Suprapubic skin (tissue), 4 donors: ENCODE measurements at places on chromosomes 13 and 19.

DNA sequence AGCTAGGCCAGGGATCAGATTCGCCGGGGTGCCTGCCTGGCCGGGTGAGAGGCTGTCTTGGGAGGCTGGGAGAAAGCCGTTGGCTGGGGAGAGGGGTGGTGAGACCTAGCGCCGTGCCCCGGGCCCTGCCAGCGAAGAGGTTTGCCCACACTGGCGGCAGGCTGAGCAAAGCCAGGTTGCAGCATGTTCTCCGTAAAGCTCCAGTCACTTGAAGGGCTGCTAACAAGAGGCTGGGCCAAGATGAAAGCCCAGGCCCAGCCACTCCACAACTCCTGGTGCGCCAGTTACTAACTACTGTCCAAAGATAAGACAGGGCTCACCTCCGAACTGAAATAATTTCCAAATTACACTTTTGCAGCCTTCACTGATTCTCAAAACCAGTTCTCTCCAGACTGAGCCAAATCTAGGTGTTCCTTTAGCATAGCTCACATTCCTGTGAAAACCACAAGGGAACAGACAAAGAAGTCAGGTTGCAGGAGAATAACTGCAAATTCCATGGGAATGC is 16.3 kb downstream of the ELAVL1 start:
- DNase-seq = no peak
- no peaks in the 10 kb centered on the region for H3K27me3 ChIP-seq
- H3K27ac ChIP-seq = peak overlapping the region; percentile 34
- peaks cover 46% of the 10 kb centered on the region for H3K36me3 ChIP-seq
- peaks cover 42% of the 10 kb centered on the region for H3K4me1 ChIP-seq
- no peak overlapping the region for H3K4me3 ChIP-seq

GRCh38 chr19:10618846-10619245 is 6.5 kb upstream of the SLC44A2 start:
- peaks cover 23% of the 10 kb centered on the region for H3K4me1 ChIP-seq
- H3K36me3 ChIP-seq = no peaks in the 10 kb centered on the region
- H3K4me3 ChIP-seq = no peak overlapping the region

DNA sequence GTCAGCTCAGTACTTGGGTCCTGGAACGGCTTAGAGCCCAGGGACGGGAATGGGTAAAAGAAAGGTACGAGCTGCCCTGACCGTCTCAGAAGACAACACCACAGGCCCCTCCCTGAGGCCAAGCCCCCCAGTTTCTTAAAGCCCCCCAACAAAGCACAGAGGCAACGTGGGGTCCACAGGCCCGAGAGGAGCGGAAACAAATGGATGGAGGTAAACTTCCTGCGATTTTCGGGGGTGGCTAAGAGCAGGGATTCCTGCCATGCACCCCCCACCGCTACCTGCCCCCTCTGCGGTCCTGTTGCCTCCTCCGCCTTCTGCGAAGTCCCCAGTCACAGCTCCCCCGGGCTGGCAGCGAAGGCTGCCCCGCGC is 48.2 kb downstream of the PTPRS start:
- H3K27ac ChIP-seq = peak overlapping the region; percentile 87
- peak overlapping the region; percentile 89 for H3K4me3 ChIP-seq
- H3K4me1 ChIP-seq = peaks cover 61% of the 10 kb centered on the region
- peaks cover 8% of the 10 kb centered on the region for H3K27me3 ChIP-seq
- no peak for DNase-seq

- no peak overlapping the region for H3K27ac ChIP-seq
- no peaks in the 10 kb centered on the region for H3K36me3 ChIP-seq
- H3K4me1 ChIP-seq = no peaks in the 10 kb centered on the region
- H3K27me3 ChIP-seq = no peaks in the 10 kb centered on the region
- DNase-seq = no peak
Measured at GRCh38 chr13:97076898-97077297, 82.6 kb upstream of the OXGR1 start.

- DNase-seq = no peak
- H3K4me1 ChIP-seq = no peaks in the 10 kb centered on the region
- peaks cover 80% of the 10 kb centered on the region for H3K36me3 ChIP-seq
- H3K27me3 ChIP-seq = no peaks in the 10 kb centered on the region
- no peak overlapping the region for H3K4me3 ChIP-seq
Measured at GRCh38 chr19:34224996-34225658, 29.2 kb upstream of the GARRE1 start.

- DNase-seq = peak; percentile 26
- H3K4me3 ChIP-seq = no peak overlapping the region
- H3K27me3 ChIP-seq = no peaks in the 10 kb centered on the region
- peaks cover 34% of the 10 kb centered on the region for H3K4me1 ChIP-seq
- H3K36me3 ChIP-seq = peaks cover 40% of the 10 kb centered on the region
Measured at GRCh38 chr13:114285166-114285808, 3.9 kb downstream of the UPF3A start.

DNA sequence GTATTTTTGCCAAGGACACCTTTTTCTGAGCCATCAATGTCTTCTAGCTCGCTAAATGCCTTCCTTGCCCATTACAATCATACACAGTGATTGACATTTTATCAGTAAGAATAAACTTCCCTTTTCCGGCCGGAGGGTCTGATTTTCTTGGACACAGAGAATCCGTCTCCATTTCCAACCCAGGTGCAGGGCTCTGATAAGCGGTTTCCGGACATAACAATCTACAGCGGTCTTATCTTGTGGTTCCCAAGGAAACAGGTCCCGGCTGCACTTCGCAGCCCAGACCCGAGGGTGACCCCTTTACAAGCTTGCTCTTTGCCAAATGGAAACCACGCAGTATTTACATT is 5.1 kb upstream of the ZNF77 start:
- peak overlapping the region; percentile 90 for H3K4me3 ChIP-seq
- H3K4me1 ChIP-seq = peaks cover 55% of the 10 kb centered on the region
- H3K27ac ChIP-seq = peak overlapping the region; percentile 98
- no peaks in the 10 kb centered on the region for H3K27me3 ChIP-seq
- no peaks in the 10 kb centered on the region for H3K36me3 ChIP-seq
- no peak for DNase-seq

DNA sequence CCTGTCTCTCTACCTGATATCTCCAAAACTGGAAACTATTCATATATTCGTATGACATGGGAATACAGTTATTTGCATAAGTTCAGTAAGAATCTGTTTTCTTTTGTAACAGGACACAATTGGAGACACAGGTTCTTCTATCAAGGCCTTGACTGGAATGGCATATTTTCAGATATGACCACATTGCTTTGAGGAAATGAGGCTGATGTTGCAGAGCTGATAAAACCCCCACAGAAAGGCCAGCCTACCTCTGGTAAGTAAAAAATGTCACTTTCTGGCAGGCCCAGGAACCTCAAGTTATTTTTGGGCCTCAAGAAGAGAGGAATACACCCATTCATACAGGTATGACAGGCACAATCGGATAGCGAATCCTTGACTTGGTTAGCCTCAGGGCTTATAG is 29.5 kb upstream of the KBTBD6 start:
- no peaks in the 10 kb centered on the region for H3K36me3 ChIP-seq
- H3K4me1 ChIP-seq = no peaks in the 10 kb centered on the region
- no peak overlapping the region for H3K4me3 ChIP-seq
- H3K27me3 ChIP-seq = no peaks in the 10 kb centered on the region

DNA sequence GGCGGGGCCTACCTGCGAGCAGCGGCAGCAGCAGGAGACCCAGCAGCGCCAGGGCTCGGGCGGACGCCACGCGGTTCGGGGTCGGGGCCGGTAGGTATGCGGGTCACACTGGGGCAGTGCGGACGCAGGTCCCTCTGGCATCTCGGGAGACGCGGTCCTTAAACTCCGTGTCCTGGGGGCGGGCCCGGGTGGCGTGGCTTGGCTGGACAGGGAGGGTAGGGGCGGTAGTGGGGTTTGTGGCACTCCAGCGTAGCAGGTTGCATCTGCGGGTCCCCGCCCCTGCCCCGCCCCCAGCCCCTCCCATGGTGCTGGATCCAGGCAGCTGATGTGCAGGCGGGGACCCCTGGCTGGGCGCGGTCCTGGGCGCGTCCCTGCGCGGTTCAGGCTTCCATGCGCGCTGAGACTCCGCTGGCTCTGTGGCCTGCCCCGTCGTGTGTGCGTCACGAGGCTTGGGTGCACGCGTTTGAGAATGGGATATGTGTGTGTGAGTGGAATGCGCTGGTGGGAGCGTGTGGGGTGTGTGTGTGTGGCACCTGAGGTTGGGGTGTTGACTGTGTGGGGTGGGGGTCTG is 96.1 kb downstream of the WTIP start:
- no peak for DNase-seq
- H3K4me3 ChIP-seq = no peak overlapping the region
- no peaks in the 10 kb centered on the region for H3K36me3 ChIP-seq
- no peaks in the 10 kb centered on the region for H3K4me1 ChIP-seq
- H3K27ac ChIP-seq = no peak overlapping the region

- H3K27me3 ChIP-seq = peaks cover 18% of the 10 kb centered on the region
- H3K36me3 ChIP-seq = no peaks in the 10 kb centered on the region
- no peak for DNase-seq
- no peak overlapping the region for H3K4me3 ChIP-seq
- H3K4me1 ChIP-seq = peaks cover 3% of the 10 kb centered on the region
Measured at GRCh38 chr13:30037766-30038165, 187.3 kb upstream of the UBL3 start.

GRCh38 chr13:36950920-36951319 is 30.9 kb upstream of the SMAD9 start:
- no peaks in the 10 kb centered on the region for H3K27me3 ChIP-seq
- no peak overlapping the region for H3K27ac ChIP-seq
- H3K4me1 ChIP-seq = no peaks in the 10 kb centered on the region
- H3K36me3 ChIP-seq = peaks cover 16% of the 10 kb centered on the region

DNA sequence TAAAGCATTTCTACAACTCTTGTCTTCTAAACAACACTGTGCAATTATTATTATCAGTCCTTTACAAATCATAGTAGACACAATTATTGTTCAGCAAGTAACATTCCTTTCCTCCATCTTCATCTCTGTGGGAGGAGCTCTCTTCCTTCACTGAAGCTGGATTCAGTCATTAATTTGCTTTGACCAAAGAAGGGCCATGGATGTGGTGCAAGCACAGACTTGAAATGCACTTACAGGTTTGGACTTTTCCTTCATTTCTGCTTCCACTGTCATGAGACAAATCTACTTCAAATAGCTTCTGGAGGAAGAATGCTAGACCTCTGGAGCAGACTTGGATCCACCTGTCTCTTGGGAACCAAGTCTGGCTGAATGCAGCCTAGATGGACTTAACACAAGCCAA is 336.6 kb upstream of the SLITRK6 start:
- H3K4me1 ChIP-seq = no peaks in the 10 kb centered on the region
- no peak for DNase-seq
- no peak overlapping the region for H3K27ac ChIP-seq
- H3K36me3 ChIP-seq = no peaks in the 10 kb centered on the region

- peak; percentile 95 for DNase-seq
- no peaks in the 10 kb centered on the region for H3K27me3 ChIP-seq
- H3K4me1 ChIP-seq = peaks cover 24% of the 10 kb centered on the region
- peak within 1 kb of the TSS; percentile 88 for H3K27ac ChIP-seq
Measured at GRCh38 chr19:47483800-47484690, at the start of gene KPTN. TSS of gene KPTN (minus strand) at chr19:47484219. CDS start at chr19:47484160, 59 bp downstream.

DNA sequence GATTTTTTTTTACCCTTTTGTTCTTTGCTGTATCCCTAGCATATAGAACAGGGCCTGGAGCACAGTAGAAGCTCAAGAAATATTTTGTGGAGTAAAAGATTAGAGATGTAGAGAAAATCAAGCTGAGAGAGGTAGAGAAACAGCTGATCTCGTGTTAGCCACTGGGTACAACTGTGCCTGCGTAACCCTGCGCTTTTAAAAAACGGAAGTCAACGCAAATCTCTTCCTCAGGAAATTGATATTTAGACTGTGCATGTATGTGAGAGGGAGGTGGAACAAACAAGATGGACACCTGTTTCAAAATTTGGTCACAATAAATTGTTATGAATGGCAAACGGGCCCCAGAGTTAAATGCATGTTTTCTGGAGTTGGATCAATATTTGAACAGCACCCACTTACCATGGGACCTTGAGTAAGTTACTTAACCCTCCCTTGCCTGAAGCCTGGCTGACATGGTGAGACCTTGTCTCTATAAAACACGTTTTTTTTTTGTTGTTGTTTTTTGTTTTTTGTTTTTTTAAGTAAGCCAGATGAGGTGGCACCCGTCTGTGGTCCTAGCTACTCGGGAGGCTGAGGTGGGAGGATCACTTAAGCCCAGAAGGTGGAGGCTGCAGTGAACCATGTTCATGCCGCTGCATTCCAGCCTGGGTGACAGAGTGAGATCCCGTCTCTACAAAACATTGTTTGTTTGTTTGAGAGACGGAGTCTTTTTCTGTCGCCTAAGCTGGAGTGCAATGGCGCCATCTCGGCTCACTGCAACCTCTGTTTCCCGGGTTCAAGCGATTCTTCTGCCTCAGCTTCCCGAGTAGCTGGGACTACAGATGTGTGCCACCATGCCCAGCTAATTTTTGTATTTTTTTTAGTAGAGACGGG is 3.3 kb upstream of the EPOR start:
- H3K36me3 ChIP-seq = no peaks in the 10 kb centered on the region
- H3K4me1 ChIP-seq = peaks cover 22% of the 10 kb centered on the region
- DNase-seq = no peak
- no peak overlapping the region for H3K27ac ChIP-seq

GRCh38 chr13:22839603-22840530 is 340.9 kb upstream of the SGCG start:
- H3K27me3 ChIP-seq = peaks cover 9% of the 10 kb centered on the region
- no peaks in the 10 kb centered on the region for H3K36me3 ChIP-seq
- H3K4me3 ChIP-seq = no peak overlapping the region

DNA sequence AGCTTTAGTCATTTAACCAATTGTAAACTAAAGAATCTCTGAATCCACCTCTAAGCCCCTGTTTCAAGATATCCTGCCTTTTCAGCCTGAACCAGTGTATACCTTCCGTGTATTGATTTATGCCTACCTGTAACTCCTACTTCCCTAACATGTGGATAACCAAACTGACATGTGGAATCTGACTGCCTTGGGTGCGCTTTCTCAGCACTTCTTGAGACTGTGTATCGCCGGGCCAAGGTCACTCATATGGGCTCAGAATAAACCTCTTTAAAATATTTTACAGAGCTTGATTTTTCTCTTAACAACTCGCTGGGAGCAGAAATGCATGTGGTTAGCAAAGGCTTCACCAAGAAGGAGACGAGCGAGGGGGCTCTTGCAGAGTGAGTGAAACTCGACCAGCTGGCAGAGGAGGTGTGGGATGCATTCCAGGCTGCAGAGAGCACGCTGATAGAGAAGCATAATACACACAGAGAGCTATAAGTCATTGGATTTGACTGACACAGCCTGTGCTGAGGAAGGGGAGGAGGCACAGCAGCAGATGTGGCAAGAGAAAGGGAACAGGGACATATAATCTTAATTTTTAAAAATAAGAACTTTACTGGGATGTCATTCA is 268.2 kb upstream of the MAB21L1 start:
- no peaks in the 10 kb centered on the region for H3K4me1 ChIP-seq
- no peaks in the 10 kb centered on the region for H3K27me3 ChIP-seq
- DNase-seq = no peak
- H3K4me3 ChIP-seq = no peak overlapping the region
- no peaks in the 10 kb centered on the region for H3K36me3 ChIP-seq
- H3K27ac ChIP-seq = no peak overlapping the region

DNA sequence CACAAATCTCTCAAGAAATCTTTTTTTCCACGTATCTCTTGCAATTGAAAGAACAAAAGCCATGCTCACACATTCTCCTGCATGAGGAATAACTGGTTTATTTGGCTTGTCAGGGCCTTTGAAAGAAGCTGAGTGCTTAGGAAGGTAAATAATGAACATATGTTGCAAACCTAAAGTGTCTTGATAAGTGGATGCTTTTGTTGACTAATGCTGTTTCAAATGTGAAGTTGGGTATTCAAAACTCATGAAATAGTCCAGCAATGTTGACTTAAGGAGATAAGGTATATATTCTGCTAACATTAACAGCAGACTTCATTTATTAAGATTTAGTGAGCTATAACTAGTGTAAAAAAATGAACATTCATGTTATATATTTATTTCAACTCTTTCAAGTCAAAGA is 1792.7 kb upstream of the MIR17HG start:
- no peak overlapping the region for H3K4me3 ChIP-seq
- DNase-seq = no peak
- H3K36me3 ChIP-seq = no peaks in the 10 kb centered on the region
- no peaks in the 10 kb centered on the region for H3K27me3 ChIP-seq
- H3K4me1 ChIP-seq = no peaks in the 10 kb centered on the region

- H3K27ac ChIP-seq = peak overlapping the region; percentile 56
- H3K4me1 ChIP-seq = peaks cover 7% of the 10 kb centered on the region
- H3K36me3 ChIP-seq = peaks cover 3% of the 10 kb centered on the region
Measured at GRCh38 chr13:24168392-24168750, 7.9 kb downstream of the SPATA13 start.
